Activated naive CD4-positive, alpha-beta T cell treated with anti-CD3 and anti-CD28 coated beads, Interleukin-2, amount 50 U/mL, for 72 hours (primary cell): ENCODE measurements at places on chromosomes 1 and 21. TPM values are rescaled to one million over a fixed set of nuclear protein-coding genes. Genes with fewer than 3 reads are reported as not detected.

The SPRR4 gene
- not detected for total RNA-seq

The PRAMEF14 gene
- total RNA-seq = not detected

The TSEN15 gene
- total RNA-seq = 12.0 TPM

The TFAP2E gene
- 0.47 TPM for total RNA-seq

The GPATCH4 gene
- total RNA-seq = 35.8 TPM

The FOXO6 gene
- total RNA-seq = 0.39 TPM

The ATAD3B gene
- 33.1 TPM for total RNA-seq

The RBM11 gene
- 8.2 TPM for total RNA-seq

The TRIM45 gene
- total RNA-seq = 1.5 TPM

GRCh38 chr1:97500760-97501159 lies 420.1 kb downstream of the DPYD start:
- DNase-seq = no peak

DNA sequence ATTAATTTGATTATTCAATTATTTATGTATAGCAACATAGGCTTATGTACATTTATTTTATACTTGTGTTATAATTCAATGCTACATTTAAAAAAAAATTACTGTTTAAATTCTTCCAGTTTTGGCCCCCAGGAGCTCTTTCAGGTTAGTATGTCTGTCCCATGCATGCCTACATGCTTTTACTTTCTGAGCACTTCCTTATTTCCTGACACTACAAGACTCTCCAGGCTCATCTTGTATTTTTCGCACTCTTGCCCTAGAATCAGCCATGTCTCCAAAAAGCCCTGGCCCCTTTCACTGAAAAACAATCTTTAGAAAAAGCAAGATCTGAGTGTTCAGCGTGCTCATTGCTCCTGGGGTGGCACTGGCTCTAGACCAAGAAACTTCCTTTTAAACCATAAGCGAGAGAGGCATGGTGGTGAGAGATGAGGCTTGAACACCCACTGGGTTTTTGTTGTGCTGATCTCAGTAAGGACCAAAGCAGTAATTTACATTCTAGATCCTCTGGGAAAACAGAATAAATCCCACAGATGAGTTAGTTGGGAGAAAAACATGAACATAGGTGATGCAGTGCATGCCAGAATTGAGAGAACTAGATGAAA lies 95.0 kb downstream of the SLC30A10 start:
- DNase-seq = no peak

DNA sequence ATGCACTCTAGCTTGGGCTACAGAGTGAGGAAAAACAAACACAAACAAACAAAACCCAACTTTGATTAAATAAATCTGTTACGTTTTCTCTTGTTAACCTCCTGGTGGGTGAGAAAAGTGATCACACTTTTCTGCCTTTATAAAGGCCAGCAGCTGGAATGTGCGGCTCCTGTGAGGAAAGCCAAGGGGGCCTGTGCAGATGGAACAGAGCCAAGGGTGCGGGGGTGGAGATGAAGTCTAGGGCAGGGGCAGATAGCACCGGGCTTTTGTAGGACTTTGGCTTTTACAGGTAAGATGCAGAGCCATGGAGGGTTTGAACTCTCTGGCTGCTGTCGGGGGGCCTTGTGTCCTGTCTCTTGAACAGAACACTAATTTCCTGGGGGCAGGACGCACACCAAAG lies 40.7 kb upstream of the GPR37L1 start:
- no peak for DNase-seq

- no peak for DNase-seq
Observed at GRCh38 chr1:194024659-194025058, 838.2 kb upstream of the B3GALT2 start.

DNA sequence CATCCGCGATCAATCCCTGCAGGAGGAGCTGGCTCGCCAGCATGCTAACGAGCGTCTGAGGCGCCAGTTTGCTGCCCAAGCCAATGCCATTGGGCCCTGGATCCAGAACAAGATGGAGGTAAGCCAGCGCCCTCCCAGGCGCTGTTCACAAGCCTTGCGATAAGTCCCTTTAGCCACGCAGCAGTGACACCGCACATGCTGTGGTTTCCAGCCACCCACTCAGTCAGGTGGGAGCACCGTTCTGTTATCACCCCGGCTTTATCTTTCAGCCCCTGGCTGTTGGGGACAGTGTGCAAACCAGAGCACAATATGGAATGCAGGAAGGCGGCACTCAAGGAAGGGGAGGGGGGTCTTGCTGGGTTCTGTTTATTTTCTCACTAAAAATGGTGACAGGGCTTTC lies 41.1 kb upstream of the MTR start:
- no peak for DNase-seq

GRCh38 chr1:235325854-235326253 lies 2.1 kb downstream of the ARID4B start:
- no peak for DNase-seq

GRCh38 chr1:117578466-117578865 lies 27.4 kb upstream of the TENT5C start:
- no peak for DNase-seq

DNA sequence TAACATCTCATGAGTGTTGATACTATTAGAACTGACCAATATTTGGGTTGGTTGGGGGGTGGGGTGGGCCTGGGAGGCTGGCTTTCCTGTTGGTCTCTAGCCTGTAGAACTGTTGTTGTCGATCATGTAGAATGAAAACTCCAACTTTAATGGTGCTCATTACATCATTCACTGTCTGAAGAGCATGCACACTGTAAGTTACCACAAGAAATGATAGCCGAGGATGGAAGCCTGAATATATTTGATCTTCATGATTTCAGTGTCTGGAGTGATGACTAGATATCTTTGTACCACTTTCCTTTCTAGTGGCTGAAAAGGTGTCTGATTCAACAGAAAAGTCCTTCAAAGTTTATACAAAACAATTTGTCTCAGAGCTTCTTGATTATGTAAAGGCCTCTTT lies 123.6 kb downstream of the XCL2 start:
- no peak for DNase-seq

GRCh38 chr1:20370698-20371097 lies 80.0 kb downstream of the VWA5B1 start:
- no peak for DNase-seq

DNA sequence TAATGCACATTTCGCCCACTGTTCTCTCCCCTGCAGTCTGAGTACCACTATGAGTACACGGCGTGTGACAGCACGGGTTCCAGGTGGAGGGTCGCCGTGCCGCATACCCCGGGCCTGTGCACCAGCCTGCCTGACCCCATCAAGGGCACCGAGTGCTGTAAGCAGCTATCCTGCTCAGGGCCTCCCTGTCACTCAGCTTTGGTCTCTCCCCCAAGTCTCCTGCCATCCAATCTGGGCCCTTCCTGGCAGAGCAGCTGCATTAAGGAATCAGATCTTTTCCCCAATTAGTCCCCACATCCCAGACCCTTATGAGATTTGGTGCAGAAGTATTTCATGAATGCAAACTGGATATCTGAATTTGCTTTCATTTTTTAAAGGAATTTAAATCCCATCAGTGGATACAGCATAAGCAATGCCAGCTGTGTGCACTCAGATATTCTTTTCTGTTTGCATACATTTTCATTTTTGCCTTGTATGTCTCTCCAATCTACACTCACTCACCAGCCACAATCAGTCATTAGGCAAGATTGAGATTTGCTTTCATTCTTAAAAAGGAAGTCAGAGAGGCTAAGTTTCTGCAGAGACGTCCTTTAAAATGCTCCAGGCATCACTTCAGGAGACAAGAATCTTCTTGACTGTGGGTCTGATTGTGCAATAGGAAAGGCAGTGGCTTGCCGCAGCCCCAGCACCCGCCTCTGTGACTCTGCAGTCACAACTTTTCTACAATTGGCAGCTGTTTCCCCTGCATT lies 48.1 kb downstream of the ELAPOR1 start:
- no peak for DNase-seq

DNA sequence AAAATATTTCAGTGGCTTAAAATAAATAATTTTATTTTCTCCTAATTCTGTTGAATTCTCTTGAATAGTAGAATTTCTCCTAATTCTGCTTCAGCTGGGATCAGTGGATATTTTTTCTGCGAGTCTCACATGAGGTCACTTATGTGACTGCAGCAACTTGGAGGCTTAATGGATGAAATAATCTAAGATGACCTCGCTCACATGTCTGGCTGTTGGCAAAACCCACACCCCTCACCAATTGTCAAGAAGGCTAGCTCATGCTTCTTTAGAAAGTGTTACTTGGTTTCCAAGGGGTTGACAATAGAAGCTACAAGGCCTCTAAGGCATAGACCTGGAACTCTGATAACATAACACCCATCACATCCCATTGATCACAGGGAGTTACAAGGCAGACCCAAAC lies 156.9 kb upstream of the DPYD start:
- DNase-seq = no peak
